ENCODE measurements at places on chromosomes 16 and 17.

DNA sequence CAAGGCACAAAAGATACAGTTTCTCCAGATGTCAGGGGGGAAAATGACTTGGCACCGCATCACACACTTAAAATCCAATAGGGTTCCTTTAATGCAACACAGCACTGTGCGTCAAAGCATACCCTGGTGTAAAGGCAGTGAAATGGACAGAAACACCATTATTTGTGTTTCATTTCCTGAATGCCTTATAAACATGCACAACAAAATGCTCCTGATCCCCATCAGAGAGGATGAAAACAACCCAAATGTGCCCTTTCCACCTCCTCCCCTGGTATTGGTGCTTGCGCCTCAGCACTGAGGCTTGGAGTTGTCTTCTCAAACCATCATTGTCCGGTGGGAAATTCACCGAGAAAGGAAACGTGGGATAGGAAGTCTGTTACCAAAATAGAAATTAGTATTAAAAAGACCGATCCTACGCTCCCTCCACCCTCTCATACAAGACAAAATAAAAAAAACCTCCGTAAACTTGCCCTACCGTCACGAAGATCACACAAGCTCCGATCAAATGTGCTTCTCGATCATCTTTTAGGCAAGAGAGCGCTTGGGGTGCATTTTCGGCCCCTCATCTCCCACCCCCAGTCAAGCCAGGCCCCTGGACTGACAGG is 722 bp downstream of the CDC27 start:
- no peak for DNase-seq

GRCh38 chr17:45863857-45864654 is 19.4 kb downstream of the SPPL2C start:
- no peak for DNase-seq

DNA sequence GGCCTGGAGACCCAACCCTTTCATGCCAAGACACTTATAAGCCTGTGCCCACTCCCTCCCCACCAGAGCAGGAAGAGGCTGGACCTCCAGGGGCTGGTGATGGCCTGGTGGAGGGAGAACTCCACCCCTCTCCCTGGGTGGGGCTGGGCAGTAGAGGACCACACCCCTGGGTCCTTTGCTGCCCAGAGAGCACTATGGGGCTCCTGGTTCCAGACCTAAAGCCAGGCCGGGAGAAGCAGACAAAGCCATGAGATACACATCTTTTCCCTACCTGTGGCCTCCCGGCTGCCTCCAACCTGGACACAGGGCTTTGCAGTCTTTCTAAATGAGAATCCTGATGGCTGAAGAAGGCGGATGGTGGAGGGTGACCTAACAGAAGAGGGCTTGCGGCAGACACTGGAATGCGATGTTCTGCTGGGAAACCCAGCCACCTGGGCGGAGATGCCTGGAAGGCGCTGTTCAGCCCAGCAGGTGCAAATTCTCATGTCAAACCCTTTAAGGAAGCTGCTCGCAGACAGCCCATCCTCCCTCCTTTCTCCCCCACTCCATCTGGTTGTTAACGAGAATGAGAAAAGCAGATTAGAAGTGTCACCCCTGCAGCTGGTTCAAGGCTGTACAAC is 43.9 kb upstream of the KIFC3 start:
- DNase-seq = no peak

DNA sequence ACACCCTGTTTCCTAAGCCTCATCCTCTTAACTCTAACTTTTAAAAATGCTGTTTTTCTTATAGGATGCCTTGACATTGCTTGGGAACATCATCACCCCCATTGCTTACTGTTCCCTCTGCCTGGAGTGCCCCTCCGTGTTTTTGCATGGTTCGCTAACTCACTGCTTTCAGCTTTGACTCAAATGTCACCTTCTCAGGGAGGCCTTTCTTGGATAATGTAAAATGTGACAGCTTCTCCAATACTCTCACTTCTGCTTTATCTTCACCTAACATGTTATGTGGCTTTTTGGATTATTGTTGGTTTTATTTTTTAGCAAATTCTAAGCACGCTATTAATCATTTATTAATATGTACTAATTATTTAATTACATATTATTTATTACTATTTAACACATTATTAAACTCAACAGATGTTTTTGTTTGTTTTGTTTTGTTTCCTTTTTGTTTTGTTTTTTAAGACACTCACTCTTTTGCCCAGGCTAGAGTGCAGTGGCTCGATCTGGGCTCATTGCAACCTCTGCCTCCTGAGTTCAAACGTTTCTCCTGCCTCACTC is 3.8 kb downstream of the CRYM start:
- DNase-seq = no peak

- DNase-seq = no peak
These were observed 17.2 kb downstream of the KATNB1 start for GRCh38 chr16:57752581-57753447.

- DNase-seq = no peak
These were observed 292.4 kb downstream of the CPPED1 start for GRCh38 chr16:12511308-12511707.

GRCh38 chr17:79393358-79394052 is 217.3 kb downstream of the RBFOX3 start:
- DNase-seq = no peak

DNA sequence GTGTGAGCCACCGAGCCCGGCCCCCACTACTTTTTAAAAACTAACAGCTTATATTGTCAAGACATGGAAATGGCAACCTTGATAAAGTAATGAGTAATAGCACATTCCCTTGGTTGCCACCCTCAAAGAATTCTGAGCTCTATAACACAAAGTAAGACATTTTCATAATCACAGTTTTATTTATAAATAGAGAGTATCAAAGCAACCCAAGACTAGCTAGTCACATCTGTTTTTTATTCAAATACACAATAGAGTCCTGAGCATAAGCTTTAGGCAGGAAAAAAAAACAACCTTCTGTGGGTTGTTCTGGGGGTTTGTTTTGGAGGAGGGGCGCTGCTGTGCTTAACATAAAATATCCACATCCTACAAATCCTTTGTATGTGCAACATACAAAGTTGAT is 68.7 kb downstream of the CEP95 start:
- DNase-seq = no peak

- peak; percentile 24 for DNase-seq
These were observed 4.5 kb downstream of the ARHGAP27 start for GRCh38 chr17:45428050-45428617.

- DNase-seq = no peak
These were observed 336.1 kb downstream of the MAF start for GRCh38 chr16:79264237-79265109.

DNA sequence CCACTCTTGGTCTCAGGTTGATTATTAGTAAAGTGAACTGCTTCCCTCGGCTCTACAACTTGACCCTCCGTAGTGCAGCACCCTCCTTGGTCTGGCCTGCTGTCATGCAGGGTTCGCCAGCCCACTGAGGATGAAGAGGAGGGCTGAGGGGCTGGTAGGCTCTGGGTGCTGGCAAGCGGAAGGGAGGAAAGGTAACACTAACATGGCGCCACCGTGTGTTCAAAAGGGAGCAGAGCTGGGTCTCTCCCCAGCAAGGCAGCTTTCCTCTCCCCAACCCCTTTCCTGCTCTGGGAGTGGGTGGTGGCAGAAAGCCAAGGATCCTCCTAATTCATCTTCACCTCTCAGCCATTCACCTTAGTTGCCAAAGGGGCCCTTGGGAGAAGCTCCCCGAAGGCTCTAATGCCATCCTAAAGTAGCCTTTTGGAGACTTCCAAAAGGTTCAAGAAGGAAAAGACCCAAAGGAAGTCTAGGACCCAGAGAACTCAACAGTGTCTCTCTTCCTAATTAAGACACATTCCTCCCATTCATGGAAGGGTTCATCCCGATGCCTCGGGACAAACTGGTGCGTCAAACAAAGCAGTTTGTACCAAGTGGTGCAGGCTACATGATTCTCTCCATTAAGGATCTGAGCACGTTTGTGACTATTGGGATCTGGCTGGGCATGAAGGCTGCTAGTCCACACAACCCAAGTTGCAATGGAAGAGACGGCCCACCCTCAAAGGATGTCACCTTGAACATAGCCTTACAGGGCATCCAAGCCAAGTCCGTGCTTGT is 90.8 kb upstream of the TOB1 start:
- DNase-seq = no peak

DNA sequence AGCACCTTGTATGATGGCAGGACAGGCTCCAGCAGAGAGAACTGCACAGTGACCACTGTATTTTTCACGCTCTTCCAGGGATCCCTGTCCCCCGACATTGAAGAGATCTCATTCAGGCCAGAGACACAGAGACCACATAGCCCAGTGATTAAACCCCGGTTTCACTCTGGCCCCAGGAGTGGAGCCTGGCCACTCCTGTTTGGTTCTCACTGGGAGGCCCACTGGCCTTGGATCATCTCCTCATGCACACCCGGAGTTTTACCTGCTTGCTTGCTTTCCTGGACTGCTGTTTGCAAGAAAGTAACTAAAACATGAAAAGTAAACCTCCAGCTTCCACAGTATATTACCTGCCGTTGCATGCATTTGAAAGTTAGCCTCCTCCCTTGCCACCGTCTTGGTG is 13.2 kb upstream of the CLEC18C start:
- DNase-seq = no peak

DNA sequence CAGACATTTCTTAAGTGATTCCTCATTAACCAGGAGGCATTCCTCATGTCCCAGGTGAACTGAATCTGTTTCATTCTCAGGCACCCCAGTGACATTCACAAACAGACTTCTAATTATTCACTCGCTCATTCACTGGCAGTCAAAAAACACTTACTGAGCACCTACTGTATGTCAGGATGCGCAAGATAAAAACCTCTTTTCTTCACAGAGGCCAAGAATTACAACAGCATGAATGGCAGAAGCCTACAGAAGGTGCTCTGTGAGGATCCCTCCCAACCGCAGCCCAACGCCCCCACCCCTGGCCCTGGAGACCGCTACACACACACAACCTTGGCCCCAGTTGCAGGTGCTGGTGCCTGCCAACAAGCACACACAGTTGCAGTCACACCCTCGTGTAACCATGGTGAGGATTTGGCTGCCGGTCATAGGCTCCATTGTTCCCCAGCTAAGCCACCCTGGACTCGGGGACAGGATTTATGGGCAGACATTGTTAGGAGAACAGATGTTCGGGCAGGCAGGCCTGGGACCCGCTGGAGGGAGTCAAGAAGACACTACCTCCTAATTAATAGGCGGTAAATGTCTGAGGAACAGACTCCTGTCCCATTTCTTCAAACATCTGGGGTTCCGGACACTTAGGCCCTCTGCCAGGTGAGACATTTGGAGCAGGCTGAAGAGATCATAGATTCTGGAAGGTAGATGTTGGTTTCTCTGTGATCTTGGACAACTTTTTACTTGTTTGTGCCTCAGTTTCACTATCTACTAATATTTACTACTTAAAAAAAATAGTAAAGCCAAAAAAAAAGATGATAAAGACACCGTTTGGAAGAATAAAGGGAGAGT is 43.2 kb downstream of the CUEDC1 start:
- no peak for DNase-seq

GRCh38 chr17:82104797-82105416 is 6.9 kb upstream of the FASN start:
- no peak for DNase-seq

GRCh38 chr17:64028874-64029464 is 8.5 kb upstream of the ICAM2 start:
- peak; percentile 28 for DNase-seq

GRCh38 chr16:57146735-57147134 is 39.1 kb downstream of the PSME3IP1 start:
- DNase-seq = no peak

DNA sequence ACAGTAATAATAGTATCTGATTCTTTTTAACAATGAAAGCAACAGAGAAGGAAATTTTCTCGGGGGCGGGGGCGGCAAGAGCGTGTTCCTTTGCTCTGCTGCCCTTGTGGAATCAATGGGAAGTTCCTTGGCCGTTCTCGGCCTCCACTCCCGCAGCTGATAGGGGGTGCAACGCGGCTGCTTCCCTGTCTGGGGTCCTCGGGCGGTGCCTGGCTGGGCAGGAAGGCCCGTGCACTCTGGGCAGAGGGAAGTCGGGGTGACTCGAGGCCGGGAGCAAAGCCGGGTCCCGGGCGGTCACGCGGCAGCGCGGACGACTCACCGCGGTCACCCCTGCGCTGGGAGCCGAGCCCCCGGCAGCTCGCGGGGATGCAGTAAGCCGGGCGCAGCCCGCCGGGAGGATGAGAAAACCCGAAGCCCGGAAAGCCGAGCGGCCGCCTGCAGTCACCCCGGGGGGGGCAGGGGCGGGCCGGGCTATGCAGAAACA is 2.5 kb downstream of the TUBB3 start:
- DNase-seq = no peak

DNA sequence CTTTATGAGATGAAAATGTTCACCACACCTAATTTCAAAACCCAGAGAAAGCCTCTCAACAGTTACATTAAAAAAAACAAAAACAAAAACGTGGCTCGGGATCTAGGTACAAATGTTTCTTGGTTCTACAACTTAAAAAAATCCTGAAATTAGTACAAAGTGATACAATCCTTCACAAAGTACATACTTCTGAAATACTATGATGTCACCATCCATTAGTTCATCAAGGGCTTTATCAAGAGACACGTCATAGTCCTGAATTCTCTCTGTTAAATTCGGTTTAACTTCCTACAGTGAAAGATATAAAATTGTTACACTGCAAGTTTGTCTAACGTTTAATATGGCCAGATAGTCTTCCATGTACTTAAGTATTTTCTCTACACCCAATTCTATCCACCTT is 18.2 kb downstream of the LITAFD start:
- no peak for DNase-seq

- no peak for DNase-seq
These were observed at the start of gene ZDHHC1 for GRCh38 chr16:67415872-67416793. TSS of gene ZDHHC1 (minus strand) at chr16:67416477. CDS start at chr16:67407775, 8,702 bp downstream.

DNA sequence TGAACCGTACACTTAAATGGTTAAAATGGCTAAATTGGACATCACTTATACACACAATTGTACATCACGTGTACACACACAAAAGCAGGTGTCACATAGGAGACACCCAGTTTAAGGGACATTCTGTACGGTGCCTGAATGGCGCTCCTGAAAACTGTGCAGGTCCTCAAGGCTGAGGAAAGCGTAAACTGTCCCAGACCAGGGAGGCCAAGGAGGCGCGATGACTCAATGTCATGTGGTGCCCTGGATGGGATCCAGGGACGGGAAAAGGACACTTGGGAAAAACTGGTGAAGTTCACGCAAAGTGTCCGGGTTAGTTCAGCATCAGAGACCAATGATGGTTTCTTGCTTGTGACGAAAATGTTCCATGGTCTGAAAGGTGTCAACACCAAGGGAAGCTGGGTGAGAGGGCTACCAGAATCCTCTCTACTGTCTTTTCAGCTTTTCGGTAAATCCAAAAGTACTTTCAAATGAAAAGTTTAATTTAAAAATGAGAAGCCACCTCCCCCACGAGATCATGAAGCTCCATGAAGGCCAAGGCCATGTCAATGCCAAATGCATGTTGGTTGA is 112.2 kb downstream of the CMIP start:
- no peak for DNase-seq

Measured in smooth muscle cell of the brain vasculature (primary cell).